ENCODE measurements at places on chromosomes 4 and X.

DNA sequence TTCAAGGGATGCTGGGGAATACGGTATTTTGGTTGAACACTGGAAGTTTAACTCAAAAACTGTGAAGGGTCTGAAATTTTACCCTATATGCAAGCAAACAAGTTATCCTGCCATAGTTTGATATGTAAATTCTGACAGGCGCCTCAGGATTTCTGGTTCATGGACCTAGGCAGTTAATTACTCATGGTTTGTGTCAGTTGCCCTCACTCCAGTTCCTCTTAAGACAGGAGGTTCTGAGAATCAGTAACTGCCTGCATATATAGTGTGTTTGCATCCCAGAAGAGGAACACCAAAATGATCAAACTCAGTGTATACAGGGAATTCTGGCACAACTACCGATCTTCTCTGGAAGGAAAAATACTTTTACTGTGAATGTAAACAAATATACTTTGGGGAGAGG, 360.4 kb upstream of the NWD2 start:
- no peak for DNase-seq

GRCh38 chr4:4781936-4782707, 77.3 kb upstream of the MSX1 start:
- DNase-seq: no peak

- no peak for DNase-seq
Measured at GRCh38 chr4:123744664-123745290, 348.2 kb downstream of the SPRY1 start.

- no peak for DNase-seq
Measured at GRCh38 chr4:186158966-186159365, 32.4 kb upstream of the CYP4V2 start.

- no peak for DNase-seq
Measured at GRCh38 chr4:149203256-149204001, 612.2 kb downstream of the IQCM start.

DNA sequence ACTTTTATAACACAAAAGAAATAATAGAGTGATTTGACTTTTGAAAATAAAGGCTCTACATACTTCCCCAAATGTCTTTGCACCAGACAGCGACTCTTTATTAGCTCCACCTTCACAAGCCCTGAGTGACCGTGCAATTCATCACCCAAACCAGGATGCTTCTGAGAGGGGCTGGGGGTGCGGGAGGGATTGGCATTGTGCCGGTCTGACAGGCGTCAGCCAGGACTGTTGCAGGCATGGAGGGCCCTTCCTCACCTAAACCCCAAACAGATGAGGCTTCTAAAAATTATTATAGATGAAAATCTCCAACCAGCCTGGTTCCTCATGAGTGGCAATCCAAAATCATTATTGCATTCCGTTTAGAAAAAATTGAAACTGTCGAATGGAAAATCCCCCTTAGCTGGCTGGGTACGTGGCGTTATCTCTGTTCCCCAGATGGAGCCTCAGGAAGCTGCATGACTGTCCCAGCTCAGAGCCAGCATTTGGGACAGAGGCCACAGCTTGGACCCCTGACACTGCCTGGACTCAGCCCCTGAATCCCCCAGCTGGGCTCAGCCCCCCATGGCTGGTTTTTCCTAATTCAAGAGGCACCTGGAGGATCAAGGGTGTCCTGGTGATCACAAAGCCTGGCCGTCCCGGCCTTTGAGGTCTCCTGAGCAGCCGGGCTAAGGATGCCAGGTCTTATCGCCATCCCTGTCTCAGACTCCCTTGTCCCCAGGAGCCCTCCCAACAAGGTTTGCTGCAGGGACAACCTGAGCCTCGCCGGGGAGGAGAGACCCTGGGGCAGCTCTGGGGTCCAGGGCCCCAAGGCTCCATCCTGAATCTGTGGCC, 60.4 kb downstream of the SORCS2 start:
- DNase-seq: no peak

GRCh38 chr4:100633269-100633668, 115.4 kb upstream of the EMCN start:
- no peak for DNase-seq

GRCh38 chrX:112083624-112084326, 1.2 kb upstream of the TRPC5 start:
- no peak for DNase-seq

DNA sequence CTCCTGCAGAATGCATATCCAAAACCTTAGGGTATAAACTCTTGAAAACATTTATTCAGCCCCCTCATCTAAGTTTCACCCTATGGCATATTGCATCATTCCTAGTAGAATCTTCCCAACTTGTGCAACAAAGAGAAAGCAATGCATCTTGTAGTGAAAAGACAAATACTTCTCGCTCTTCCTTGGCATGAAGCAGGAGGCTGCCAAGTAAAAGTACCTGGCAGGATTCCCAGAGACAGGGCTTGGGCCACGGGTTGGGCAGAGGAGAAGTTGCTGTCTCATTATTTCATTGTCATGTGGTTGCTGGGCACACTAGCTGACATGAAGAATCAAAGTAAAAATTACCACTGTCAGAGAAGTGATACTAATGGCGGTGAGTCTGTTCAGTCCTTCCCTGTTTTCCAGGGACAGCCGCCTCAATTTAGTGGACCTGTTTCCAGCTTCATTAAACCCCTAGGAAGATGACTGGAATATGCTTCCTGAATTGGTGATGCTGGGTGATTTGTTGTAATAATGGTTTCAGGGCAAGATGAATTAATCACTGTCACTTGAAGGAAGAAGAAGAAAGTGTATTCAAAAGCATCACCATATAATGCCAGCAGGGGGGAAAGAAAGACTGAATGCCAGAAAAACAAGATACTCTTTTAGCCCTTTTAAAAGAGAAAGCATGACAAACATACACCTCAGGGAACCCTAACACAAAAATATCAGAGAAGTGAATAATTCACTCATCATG, 380.5 kb upstream of the IGFBP7 start:
- DNase-seq: no peak
